AG10803 (cell line): ENCODE measurements at places on chromosomes 3 and 15.

- DNase-seq: no peak
These were observed 27.2 kb downstream of the PTX3 start for GRCh38 chr3:157463816-157464215.

DNA sequence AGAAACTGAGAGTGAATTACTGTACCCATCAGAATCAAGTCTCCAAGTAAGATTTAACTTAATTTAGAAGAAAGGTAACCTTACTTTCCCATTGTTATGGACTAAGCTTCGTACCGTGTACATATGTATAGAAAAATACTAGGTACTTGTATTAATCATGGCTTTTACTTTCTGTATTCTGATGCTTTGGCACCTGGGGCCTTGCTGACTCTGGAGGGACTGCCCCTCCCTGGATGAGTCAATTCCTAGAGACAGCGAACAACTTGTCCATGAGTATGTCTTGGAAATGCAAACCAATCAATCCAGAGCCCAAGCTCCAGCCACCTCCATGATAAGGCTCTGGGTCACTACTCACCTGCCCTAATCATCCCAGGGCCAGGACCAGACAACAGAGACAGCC, 50.0 kb upstream of the DGKG start:
- no peak for DNase-seq

- DNase-seq: no peak
These were observed 598.8 kb downstream of the MCTP2 start for GRCh38 chr15:94829887-94830884.

DNA sequence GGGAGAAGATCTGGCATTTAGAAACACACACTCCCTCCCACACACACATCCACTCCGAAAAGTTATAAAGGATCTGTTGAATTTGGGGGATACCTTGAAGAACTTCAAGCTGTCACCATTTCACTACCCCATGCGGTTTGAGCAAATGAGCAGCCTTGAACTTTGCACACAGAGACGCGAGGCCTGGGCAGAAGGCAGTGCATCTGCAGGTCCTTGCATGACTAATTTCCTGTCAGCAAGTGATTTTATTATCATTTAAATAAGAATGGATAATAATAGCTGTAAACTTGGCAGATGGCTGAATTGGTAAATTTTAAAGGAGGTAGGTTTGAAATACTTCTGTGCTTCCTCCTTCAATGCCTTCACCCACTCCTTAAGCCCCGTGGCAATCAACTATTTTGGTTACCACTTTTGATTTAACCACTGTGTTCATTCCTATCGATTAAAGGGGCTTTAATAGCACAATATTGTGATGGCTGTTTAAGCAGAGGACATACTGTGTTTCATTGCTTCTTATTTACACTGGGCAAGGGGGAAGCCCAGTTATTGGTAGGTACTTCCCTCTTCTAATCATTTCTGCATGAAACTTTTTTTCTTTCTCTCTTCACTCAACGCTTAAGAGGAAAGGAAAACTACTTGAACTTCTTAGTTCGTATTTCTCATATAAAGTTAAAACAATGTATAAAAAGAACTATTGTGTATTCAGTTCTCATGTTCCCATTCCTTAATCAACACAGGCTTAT, 108.1 kb downstream of the ROBO2 start:
- no peak for DNase-seq

DNA sequence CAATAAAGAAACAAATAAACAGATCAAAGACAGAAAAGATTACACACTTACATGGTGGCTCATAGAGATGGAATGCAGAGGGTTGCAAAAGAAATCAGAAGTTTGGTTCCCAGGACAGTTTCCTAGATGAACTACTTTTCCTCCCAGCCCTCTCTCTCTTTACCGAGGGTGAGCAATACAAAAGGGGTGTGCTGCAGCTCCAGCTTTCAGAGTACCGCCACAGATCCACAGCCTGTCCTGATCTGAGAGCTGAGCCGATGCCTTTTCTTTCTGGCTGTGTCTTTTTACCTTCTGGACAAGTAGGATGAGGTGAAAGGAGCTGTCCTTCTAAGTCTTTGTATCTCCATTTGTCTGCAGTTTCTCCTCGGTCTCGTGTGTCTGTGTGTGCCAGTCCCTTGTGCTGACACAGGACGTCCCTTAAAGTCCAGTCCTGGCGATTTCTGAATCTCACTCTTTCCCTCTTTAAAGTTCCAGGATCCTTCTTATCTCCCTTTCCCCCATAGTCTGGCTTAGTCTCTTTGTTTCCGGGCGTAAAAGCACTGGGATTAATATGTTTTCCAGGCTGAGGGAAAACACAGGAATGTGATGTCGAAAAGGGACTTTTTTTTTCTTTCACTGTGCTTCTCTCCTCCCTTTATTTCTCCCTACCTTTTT, 540 bp downstream of the CCDC80 start:
- peak; percentile 93 for DNase-seq

DNA sequence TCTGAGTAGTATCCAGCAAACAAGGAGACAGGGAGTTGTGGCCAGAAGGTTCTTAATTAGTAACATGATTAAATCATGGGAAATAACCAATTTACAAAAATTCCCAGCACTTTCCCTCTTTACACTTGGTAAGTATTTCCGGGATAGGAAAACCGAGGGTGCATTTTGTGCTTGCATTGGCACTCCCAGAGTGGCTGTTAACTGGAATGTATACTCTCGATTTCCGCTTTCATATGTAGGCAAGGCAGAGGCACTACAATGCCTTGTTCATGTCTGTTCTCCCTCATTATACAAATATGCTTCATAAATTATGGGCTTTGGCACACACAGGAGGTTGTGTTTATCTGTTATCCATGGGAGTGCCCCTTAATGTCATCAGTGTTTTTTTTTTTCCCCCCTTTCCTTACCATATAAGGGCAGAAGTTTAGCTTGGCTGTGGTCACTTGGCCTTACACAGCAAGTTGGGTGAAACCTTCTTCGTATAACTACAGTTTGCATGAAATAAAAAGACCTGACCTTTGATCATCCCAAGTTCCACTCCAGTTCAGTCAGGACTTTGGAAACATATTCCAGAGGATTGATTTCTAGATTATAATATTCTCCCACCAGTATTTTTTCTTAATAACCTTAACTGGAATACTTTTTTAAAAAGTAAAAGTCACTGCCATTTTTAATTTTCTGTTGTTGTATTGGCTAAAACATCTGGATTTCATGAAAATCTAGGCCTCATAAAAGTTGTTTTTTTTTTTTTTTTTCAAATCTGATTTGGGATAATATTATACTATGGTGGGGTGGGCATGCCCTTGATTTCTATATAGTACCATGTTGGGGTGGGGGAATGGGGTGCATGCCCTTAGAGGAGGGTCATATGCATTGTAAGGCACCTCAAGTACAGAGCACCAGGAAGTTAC, 8.9 kb downstream of the TPM1 start:
- peak; percentile 82 for DNase-seq

DNA sequence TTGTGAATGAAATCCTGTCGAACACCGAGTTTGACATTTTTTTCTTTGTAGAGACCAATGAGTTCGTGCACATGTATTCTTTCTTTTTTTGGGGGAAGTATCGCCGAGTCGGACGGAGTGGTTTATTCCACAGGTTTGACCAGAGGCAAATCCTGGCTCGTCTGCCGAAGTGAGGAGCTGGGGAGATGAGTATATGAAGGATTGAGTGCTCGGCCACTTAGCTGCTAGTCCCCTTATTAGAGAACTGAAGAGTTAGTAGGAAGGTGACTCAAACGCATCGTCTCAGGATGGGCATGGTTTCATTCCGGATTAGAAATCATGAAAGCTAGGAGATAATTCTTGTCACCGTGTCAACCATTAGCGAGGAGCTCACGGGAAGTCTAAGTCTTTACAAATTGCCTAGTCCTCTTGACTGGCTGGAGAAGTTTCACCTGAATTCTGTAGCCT, 154.7 kb upstream of the GOLIM4 start:
- no peak for DNase-seq

- DNase-seq: no peak
These were observed 5.4 kb downstream of the GDPGP1 start for GRCh38 chr15:90239371-90239770.

GRCh38 chr3:195591852-195592251, 8.1 kb upstream of the APOD start:
- DNase-seq: peak; percentile 18

DNA sequence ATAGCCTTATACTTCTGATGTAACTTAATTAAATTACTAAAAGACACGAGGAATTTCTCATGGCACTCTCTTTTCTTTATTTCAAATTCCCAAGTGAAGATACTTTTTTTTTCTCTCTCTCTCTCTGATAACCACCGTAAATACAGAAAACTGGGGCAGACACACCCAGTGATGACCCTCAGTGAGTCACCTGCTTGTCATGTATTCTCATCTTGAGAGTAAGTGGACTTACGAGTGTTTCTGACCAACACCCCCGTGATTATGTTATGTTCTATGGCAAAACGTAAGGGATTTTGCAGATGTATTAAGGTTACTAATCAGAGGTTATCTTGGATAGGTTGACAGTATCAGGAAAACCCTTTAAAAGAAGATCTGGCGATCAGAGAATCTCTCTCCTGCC, 348.8 kb upstream of the ZNF717 start:
- DNase-seq: no peak

GRCh38 chr3:17089314-17089700, 204.6 kb downstream of the PLCL2 start:
- no peak for DNase-seq

DNA sequence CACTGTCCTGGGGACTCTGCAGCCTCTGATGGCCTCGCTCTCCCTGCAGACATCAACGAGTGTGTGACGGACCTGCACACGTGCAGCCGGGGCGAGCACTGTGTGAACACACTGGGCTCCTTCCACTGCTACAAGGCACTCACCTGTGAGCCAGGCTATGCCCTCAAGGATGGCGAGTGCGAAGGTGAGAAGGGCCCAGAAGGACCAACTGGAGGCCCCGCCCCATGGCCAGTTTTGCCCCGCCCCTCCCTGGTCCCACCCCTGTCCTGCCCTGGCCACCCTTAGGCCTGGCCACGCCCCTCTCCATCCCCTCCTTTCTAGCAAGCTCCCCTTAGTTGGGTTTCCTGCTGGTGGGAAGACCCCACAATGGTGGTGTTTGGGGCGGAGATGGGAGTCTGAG, 77.5 kb downstream of the FBLN2 start:
- DNase-seq: no peak

GRCh38 chr15:101466188-101466587, 23.3 kb downstream of the PCSK6 start:
- DNase-seq: no peak

DNA sequence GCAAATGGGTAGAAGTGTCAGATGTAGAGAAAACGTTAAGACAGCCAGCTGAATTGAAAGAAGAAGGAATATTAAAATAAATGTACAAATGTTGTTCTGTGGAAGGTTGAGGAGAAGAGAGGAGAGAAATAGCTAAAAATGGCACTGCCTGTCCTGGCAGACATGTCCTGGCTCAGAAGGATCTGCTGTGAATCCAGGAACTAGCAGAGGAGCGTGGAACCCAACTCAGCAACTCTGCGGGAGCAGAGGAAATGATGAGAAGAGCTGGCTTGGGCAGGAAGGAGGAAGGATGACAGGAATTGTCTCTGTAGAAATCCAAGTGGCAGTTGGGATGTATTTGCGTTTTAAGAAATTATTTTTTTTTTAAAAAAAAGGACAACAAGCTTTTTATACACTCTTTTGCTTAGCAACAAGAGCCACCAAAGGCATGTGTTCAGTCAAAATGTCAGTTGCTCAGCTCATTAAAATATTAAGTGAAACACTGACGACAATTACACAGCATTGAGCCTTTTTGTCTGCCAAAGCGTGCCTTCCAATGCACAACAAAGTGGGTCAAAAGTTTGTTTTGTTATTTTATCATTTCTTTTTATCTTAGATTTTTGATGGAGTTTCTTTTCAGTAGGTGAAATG, 16.1 kb downstream of the NANOGP8 start:
- DNase-seq: no peak

DNA sequence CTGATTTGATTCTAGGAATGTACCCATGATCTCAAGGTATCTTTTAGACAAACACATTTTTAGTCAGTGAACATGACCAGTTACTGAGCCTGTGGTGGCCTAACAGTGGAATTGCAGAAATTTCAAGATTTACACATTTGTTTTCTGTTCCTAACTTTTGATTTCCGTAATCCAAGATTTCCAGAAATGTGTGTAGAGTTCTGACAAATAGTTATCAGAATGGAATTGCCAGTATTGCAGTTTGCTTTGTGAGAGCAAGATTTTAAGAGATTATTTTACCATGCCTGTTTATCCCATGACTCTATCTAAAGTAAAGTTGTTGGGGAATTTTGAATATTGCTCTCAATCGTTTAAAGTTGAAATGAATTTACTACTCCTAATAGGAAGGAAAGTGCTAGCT, 11.7 kb upstream of the UTS2B start:
- DNase-seq: no peak

DNA sequence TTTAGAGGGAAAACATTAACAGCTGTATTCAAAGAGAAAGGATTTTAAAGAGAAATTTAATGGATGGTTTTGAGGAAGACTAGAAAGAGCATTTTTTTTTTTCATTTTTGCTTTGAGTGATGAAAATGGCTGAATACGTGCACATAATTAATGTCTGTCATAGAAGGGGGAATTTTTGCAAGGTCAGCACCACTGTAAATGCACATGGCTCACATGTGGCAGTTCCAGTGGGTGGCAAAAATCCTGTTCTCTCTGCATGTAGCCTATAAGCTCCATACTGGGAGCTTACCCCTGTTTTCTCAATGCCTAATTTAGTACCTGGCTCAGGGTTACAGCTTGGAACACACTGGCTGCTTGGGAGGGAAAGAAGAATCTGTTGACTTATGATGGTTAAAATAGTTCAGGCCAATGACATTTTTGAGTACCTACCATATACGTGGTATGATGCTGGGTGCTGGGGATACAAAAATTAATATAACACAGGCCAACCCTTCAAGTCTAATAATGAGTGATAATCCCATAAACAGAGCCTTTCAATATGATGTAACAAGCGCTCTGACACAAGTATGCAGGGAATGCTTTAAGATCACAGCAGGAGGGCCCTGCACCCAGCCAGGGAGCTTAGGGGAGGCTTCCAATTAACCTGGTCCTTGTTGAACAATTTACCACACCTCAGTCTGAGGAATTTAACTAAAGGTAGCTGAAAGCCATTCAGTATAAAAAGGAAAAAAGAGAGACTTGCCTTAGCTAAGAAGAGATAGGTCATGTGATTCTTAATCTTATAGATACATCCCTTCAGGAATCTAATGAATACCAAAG, 33.0 kb downstream of the HSPBAP1 start:
- peak; percentile 25 for DNase-seq

DNA sequence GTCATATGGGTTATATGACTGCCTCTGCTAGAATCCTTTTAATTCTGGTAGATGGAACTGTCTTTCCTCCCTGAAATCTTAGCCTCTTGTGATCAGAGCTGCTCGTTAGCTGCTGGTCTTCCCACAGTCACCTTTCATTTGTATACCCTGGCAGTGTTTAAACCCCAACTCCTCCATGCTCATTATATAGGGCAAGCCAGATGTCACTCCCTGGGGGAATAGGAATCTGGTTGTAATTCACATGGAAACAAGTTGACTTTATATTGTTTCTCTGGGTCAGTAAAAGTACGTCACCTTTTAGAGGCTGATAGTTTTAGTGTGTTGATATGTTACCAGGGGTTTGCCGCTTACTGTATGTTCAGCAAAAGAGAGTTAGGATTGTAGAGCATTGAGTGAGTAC, 103.5 kb downstream of the ITPR1 start:
- DNase-seq: no peak
